Frontal cortex (tissue), 4 donors: ENCODE measurements at places on chromosomes 16 and 17. TPM values are rescaled to one million over a fixed set of nuclear protein-coding genes. Genes with fewer than 3 reads are reported as not detected.

The CCL23 gene
- total RNA-seq: not detected

The EVPL gene
- total RNA-seq: not detected

The LITAFD gene
- total RNA-seq: not detected

The NPIPB6 gene
- total RNA-seq: 0.82 TPM

The HID1 gene
- 17.1 TPM for total RNA-seq

The EXOC3L1 gene
- 1.2 TPM for total RNA-seq

The SGCA gene
- not detected for total RNA-seq

The PPP1R1B gene
- total RNA-seq: 27.3 TPM

The ADAP2 gene
- total RNA-seq: 4.1 TPM

The KCNJ2 gene
- 13.5 TPM for total RNA-seq

The CCL1 gene
- total RNA-seq: not detected

The GPR179 gene
- total RNA-seq: 1.2 TPM

The HOXB2 gene
- total RNA-seq: not detected

The FAM171A2 gene
- total RNA-seq: 60.7 TPM

The MYH8 gene
- total RNA-seq: under 0.01 TPM

The SLC16A11 gene
- total RNA-seq: not detected

The SPATA22 gene
- 3.7 TPM for total RNA-seq

The CSH1 gene
- not detected for total RNA-seq

The DOC2A gene
- 11.8 TPM for total RNA-seq

The ERN2 gene
- total RNA-seq: not detected

The SLC46A1 gene
- total RNA-seq: 12.2 TPM

The CCT6B gene
- 2.9 TPM for total RNA-seq

The JPT1 gene
- 538 TPM for total RNA-seq

The PMP22 gene
- total RNA-seq: 9.4 TPM

The KRTAP17-1 gene
- total RNA-seq: not detected

The HAS3 gene
- 4.9 TPM for total RNA-seq

The KRT12 gene
- total RNA-seq: not detected

The ZNF205 gene
- 17.9 TPM for total RNA-seq

The PPP1R27 gene
- total RNA-seq: not detected

The LGALS9 gene
- total RNA-seq: 0.41 TPM

The SLC6A2 gene
- total RNA-seq: under 0.01 TPM
